Stimulated activated CD8-positive, alpha-beta memory T cell treated with anti-CD3 and anti-CD28 coated beads, Interleukin-4, amount 100 ng/mL, for 4 hours (primary cell): ENCODE measurements at places on chromosomes 3 and 15.

- DNase-seq: no peak
These were observed at the start of gene CNTN4 for GRCh38 chr3:2098398-2099027. TSS of gene CNTN4 (plus strand) at chr3:2098866.

- no peak for DNase-seq
These were observed 45.3 kb upstream of the PPP2R3A start for GRCh38 chr3:135920275-135920674.

GRCh38 chr3:157301755-157302154 lies 134.9 kb upstream of the PTX3 start:
- DNase-seq: no peak

GRCh38 chr15:98927022-98927421 lies 80.6 kb downstream of the PGPEP1L start:
- no peak for DNase-seq

GRCh38 chr3:149657926-149658743 lies at the start of gene WWTR1:
TSS of gene WWTR1 (minus strand) at chr3:149658025. CDS start at chr3:149657306, 719 bp downstream.
- no peak for DNase-seq

DNA sequence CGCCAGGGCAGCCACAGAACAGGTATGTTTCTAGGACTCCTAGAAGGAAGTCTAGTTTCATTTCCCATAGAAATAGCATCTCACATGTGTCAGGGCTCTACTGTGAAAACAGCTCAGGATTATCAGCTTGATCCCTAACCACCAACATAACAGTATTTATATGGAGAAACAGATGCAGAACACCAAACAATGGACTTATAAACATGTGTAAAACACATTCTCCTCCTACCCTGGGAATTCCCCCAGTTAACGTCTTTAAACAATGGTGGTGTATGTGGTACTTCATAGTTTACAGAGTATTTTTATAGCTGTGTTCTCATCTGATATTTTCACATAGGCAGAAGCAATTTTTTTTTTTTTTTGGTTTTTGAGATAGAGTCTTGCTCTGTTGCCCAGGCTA lies 9.7 kb downstream of the TNFSF10 start:
- no peak for DNase-seq
